ENCODE measurements at places on chromosomes 5 and 9.

- DNase-seq, result no peak
Measured at GRCh38 chr9:13865869-13866268, 448.1 kb downstream of the NFIB start.

- no peak for DNase-seq
Measured at GRCh38 chr5:60668686-60669304, 31.2 kb downstream of the DEPDC1B start.

DNA sequence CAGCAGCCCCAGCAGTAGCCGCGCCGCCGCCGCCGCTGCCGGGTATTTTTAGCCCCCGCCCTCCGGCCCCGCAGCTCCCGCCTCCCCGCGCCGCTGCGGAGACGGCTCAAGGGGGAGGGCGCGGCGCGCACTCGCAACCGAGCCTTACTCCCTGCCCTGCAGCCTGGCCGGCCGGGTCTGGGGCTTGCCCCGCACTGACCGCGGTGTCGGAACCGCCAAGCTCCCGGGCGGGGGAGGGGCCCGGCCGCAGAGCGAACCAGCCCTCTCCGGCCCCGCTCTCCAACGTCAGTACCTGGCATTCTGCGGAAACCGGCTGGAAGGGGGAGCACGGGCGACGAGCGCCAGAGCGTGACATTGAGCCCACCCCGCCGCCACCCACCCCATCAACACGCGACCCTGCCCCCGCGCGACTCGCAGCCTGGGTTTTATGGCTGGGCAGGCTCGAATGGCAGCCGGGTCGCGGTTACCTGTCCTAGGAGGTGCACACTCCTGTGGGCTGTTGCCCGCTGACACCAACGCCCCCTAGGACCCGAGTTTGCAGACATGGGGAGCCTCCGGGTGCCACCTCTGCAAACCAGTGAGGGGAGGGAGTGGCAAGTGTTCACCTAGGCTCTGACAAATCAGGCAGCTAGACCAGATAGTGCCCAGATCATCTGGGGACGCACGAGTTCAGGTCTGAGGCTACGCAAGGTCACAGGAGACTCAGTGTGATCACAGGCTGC lies at the start of gene ACSL6:
TSS of gene ACSL6 (minus strand) at position 37 of the 722 bp plus-strand sequence. CDS start 105 bp downstream, outside the sequence.
- DNase-seq, result peak; percentile 26

GRCh38 chr9:7173139-7173538 lies 415.4 kb downstream of the KDM4C start:
- no peak for DNase-seq

- no peak for DNase-seq
Measured at GRCh38 chr9:99013550-99013949, 69.8 kb downstream of the COL15A1 start.

DNA sequence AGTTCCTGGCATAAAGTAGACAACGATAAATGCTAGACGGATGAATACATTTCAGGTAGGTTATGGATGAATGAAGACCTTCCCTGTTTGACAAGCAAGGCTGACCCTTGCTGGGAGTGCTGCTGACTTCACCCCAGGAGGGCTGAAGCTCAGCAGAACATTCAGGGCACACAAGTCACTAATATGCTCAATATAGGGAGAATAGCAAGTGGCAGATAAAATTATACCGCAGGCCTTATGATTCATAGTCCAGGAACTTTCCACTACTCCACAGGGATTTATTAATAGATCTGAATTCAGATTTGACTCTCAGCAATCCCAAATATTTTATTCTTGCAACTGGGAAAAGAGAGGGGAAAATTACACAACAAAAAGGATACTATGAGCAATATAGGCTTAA lies 38.2 kb upstream of the GRAMD2B start:
- no peak for DNase-seq

DNA sequence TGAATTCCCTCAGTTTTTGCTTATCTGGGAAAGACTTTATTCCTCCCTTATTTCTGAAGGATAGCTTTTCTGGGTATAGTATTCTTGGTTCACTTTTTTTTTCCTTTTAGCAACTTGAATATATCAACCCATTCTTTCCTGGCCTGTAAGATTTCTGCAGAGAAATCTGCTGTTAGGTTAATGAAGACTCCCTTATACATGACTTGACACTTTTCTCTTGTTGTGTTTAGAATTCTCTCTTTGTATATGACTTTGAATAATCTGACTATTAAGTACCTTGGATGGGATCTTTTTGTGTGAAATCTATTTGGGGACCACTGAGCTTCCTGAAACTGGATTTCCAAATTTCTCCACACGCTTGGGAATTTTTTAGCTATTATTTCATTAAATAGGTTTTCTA lies 55.0 kb upstream of the CDK5RAP2 start:
- DNase-seq, result no peak

DNA sequence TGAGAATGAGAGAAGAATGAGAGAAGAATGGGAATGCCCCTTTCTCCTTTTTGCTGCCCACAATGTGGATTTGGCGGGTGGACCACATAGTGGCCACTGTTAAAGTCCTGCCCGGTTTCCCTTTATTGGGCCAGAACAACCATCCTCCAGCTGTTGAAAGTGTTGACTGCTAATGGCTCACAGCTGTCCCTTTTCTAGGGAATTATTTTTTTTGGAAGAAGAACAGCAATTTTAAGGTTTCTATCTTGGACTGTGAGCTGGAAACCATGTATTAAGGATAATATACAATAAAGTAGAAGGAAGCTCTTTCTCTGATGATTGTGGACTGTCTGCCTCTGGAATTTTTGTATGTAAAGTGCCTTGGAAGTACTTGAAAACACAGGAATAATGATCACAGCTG lies 185.9 kb downstream of the DMRT2 start:
- DNase-seq, result no peak

GRCh38 chr5:132495667-132496190 lies 5.2 kb upstream of the IRF1 start:
- peak; percentile 43 for DNase-seq

GRCh38 chr5:137995077-137995748 lies 37.7 kb downstream of the FAM13B start:
- DNase-seq, result no peak

GRCh38 chr9:110125207-110125751 lies 82.7 kb downstream of the C9orf152 start:
- no peak for DNase-seq

DNA sequence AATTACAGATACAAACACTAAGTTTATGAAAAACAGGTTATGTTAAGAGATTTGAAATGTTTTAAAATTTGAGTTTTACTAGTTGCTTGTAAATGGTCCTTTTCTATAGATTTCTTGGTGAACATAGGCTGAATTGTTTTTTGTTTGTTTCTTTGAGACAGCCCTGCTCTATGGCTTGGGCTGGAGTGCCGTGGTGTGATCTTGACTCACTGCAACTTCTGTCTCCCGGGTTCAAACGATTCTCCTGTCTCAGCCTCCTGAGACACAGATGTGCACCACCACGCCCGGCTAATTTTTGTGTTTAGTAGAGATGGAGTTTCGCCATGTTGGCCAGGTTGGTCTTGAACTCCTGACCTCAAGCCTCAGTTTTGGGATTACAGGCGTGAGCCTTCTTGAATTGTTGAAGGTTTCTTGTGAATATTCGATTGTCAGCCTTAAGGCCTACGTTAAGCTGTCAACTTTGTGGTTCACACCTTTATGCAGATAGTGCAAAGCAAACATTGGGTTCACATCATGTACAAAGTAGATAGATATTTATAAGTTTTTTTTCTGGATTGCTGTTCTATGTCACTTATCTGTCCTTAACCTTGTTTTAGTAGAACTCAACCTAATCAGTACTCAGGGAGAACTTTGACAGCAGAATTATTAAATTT lies 26.2 kb downstream of the UHRF2 start:
- DNase-seq, result no peak

- DNase-seq, result no peak
Measured at GRCh38 chr9:121858788-121859187, 207.4 kb downstream of the DAB2IP start.

DNA sequence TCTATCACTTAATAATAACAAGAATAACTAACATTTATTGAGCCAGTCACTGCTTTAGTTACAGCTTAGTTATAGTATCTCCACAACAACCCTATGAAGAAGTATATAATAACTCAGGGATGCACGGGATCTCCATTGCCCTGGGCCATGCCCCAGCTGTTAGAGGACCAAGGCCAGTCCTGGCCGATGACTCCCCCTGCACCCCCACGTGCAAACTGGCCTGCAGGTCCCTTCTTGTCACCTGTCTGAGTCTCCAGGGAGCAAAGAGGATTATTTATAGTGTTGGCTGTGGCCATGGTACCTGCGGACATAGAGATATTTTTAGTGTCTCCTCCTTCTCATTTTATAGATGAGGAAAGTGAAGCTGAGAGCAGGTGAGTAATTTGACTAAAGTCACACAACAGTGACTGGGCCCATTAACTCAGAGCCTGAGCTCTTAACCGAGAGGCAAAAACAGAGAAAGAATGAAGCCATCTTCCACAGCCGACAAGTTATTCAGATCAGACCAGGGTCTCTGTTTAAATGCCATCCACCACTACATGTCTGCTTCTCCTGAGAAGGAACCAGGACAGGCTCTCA lies 94.4 kb downstream of the TMEM215 start:
- DNase-seq, result no peak

DNA sequence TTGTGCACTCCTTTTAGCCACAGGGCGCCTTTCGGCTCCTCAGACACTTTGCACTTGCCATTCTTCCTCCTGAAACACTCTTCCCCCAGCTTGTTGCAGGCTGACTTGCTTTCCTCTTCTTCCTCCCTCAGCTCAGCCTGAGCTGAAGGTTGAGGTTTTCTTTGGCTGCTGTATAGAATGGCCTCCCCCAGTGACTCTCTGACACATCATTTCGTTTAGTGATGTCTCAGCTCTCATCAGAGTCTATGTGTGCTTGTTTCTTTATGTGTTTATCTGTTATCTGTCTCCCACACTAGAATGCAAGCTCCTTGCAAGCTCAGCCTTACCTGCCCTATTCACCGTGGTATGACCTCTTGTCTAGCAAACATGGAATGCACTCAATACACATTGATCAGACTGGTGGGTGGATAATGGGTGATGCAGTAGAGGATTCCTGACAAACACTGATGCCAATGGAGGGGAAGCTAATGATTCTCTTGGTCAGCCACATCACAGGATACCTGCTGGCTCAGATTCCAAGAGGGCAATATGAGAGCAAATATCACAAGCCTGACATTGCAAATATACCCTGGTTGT lies 112.9 kb upstream of the STC2 start:
- no peak for DNase-seq

GRCh38 chr9:89745601-89746376 lies 141.0 kb downstream of the GADD45G start:
- DNase-seq, result no peak

- DNase-seq, result no peak
Measured at GRCh38 chr5:72692651-72693442, 123.6 kb upstream of the TNPO1 start.

- DNase-seq, result no peak
Measured at GRCh38 chr9:27053369-27054022, 48.0 kb upstream of the LRRC19 start.

GRCh38 chr5:148873690-148874485 lies 47.5 kb downstream of the ADRB2 start:
- DNase-seq, result no peak

GRCh38 chr9:135978642-135979546 lies 17.7 kb upstream of the UBAC1 start:
- DNase-seq, result peak; percentile 56

DNA sequence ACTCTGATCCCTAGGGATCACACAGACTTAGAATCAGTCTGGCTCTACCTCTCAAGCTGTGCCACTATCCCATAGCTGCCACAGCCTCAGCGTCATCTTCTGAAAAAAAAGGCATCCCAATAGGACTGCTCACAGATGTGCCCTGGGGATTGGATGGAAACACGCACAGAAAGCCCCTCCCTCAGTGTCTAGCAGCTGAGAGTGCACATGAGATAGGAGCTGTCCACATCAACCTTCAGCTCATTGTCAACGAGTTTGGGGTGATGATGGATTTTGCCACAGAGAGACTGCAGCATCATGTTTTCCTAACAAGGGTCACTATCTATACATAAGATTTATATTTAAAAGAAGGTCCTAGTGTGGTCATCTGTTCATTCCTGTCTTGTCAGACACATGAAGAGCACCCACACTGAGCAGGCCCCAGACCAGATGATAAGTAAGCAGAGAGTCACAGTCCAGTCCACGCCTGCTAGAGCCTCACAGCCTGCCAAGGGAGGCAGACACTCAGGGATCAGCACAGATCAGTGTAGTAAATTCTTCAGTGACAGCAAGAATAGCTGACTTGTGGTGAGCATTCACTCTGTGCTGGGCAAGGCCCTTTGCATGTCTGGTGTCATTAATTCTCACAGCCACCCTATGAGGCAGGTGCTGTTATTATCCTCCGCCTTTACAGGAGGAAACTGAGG lies 25.8 kb downstream of the AFAP1L1 start:
- no peak for DNase-seq

DNA sequence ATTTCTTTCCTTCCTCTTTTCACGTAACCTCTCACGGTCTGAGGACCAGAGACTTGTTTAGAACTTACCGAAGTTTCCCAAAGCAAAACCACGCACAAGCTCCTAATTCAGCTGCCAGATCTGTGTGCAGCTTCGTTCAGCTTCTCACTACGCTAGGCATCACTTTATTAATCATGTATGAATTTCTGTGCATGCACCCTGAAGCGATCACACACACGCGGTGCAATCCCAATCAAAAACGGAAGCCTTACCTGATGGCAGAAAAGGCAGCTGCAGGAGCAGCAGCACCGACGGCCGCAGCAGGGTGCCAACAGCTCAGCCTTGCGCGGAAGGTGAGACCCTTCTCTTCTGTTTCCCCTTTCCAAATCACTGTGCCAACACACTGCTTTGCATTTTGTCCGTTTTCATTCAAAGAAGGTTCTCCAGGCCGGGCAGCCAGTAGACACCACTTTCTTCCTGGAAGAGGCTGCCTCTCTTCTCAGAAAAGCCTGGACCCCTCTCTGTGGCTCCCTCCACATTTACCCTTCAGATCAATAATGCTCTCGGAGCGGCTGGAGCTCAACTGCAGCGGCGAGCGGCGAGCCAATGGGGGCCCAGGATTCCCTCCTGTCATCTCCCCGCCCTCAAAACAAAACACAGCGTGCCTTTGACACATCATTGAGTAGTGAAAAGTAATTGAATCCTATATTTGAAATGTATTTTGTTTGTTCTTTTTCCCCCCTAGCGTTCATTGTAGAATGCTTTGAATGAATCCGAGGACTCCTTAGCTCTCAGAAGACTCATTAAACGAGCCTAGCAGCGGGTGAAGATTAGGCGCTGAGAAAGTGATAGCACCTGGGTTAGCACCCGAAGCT lies at the start of gene CDH12:
TSS of gene CDH12 (minus strand) at position 538 of the 854 bp plus-strand sequence.
- DNase-seq, result no peak

- DNase-seq, result no peak
Measured at GRCh38 chr5:135996611-135997010, 32.2 kb upstream of the TGFBI start.

DNA sequence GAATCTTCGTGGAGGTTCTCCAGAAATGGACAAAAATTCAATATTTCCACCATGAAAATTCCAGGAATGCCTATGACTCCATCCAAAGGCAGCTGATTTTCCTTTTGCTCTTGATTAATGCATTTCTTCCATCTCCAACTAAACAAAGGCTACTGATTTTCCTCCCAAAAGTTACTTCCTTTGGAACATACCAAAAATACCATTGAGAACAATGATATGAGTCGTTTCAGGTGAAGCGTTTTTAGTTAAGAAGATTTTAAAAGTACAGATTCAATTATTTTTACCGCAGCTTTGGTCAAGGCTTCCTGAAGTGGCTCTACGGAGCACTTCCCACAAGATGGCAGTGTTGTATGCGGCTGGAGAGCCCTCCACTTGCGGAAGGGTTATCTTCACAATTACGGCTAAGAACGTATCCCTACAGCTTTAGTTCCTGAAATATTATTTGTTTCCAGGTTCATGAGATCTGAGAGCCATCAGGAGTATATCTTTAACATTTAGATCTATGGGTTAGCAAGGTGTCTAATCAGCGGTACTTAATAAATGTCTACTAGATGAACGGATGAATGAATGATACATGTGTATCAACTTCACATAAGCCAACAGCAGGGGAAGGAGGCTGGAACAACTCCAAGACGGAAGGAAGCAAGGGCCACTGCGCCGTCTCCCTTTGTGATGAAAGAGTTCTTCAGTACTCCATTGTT lies 35.9 kb upstream of the ARSB start:
- no peak for DNase-seq
